Osteoblast (primary cell): ENCODE measurements at places on chromosomes 7 and 10. TPM values are rescaled to one million over a fixed set of nuclear protein-coding genes. Genes with fewer than 3 reads are reported as not detected.
A peak's percentile ranks its signal among the peaks of the same experiment; 100 is the strongest.

GRCh38 chr7:158957510-158957906 is 101.2 kb downstream of the DYNC2I1 start:
- no peaks in the 10 kb centered on the region for H3K4me1 ChIP-seq
- no peak for DNase-seq
- peaks cover 32% of the 10 kb centered on the region for H3K27me3 ChIP-seq
- no peak overlapping the region for H3K27ac ChIP-seq
- H3K4me3 ChIP-seq = no peak overlapping the region
- no peaks in the 10 kb centered on the region for H3K36me3 ChIP-seq

GRCh38 chr10:12158111-12158510 is 28.6 kb downstream of the SEC61A2 start:
- H3K36me3 ChIP-seq = peaks cover 43% of the 10 kb centered on the region
- H3K4me1 ChIP-seq = no peaks in the 10 kb centered on the region
- no peak overlapping the region for H3K27ac ChIP-seq
- no peak for DNase-seq
- no peaks in the 10 kb centered on the region for H3K27me3 ChIP-seq
- H3K4me3 ChIP-seq = no peak overlapping the region

GRCh38 chr10:62186999-62187675 is 81.5 kb downstream of the RTKN2 start:
- H3K27me3 ChIP-seq = no peaks in the 10 kb centered on the region
- H3K27ac ChIP-seq = no peak overlapping the region
- no peak for DNase-seq
- H3K4me3 ChIP-seq = no peak overlapping the region
- peaks cover 5% of the 10 kb centered on the region for H3K4me1 ChIP-seq

DNA sequence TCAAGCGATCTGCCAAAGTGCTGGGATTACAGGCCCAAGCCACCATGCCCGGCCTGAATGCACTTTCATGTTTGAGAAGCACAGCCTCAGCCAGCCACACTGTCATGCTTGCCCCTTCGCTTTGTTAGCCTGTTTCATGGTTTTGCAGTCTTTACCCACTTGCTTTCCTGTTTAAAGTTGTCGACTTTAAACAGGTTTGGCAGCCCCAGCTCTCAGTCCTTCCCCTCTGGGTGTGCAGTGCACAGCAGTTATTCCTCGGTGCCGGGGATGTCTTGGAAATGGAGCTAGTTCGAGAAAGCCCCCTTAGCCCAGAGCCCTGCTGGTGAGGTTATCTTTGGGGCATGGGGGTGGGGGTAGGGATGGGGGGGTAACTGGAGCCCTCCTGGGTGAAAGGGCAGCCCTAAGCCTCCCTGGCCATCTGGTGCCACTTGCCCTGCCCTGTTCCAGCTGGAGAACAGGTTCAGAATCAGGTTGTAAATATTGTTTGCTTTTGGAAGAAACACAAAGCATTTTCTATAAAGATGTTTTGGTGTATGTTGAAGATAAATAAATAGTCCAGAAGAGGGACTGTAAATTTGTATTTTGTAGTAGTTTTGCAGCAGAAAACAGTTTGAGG is 14.8 kb downstream of the TSPAN14 start:
- peaks cover 35% of the 10 kb centered on the region for H3K4me1 ChIP-seq
- no peak overlapping the region for H3K4me3 ChIP-seq
- no peak for DNase-seq
- peaks cover 4% of the 10 kb centered on the region for H3K36me3 ChIP-seq
- H3K27me3 ChIP-seq = no peaks in the 10 kb centered on the region

DNA sequence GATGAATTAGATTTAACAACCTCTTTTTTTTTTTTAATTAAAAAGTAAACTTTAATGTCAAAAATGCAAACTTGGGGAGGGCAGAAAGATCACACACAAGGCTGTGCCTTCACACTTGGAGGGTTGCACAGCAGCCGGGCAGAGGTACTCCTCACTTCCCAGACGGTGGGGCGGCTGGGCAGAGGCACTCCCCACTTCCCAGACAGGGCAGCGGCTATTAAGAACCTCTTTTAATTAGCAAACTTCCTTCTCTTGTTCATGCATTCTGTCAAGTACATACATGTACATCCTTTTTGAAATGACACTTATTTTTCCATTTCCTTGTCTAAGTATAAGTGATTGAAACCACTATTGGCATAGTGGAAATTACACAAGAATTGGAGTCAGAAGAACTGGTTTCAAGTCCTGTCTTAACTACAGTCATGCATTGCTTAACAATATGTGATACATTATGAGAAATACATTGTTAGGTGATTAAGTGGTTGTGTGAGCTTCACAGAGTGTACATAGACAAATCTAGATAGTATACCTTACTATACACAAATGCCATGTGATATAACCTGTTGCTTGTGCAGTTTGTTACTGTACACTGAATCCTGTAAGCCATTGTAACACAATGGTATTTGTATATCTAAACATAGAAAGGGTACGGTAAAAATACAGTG is 26.5 kb downstream of the BTRC start:
- no peak for DNase-seq
- H3K27ac ChIP-seq = no peak overlapping the region
- H3K36me3 ChIP-seq = no peaks in the 10 kb centered on the region
- H3K4me3 ChIP-seq = no peak overlapping the region
- no peaks in the 10 kb centered on the region for H3K27me3 ChIP-seq

GRCh38 chr7:82594665-82595064 is 151.1 kb upstream of the CACNA2D1 start:
- H3K36me3 ChIP-seq = no peaks in the 10 kb centered on the region
- DNase-seq = no peak
- no peaks in the 10 kb centered on the region for H3K27me3 ChIP-seq
- no peak overlapping the region for H3K27ac ChIP-seq
- peaks cover 15% of the 10 kb centered on the region for H3K4me1 ChIP-seq

- peaks cover 16% of the 10 kb centered on the region for H3K4me1 ChIP-seq
- DNase-seq = no peak
- H3K36me3 ChIP-seq = peaks cover 3% of the 10 kb centered on the region
- no peaks in the 10 kb centered on the region for H3K27me3 ChIP-seq
Observed at GRCh38 chr7:128000854-128001265, 30.4 kb downstream of the LRRC4 start.

DNA sequence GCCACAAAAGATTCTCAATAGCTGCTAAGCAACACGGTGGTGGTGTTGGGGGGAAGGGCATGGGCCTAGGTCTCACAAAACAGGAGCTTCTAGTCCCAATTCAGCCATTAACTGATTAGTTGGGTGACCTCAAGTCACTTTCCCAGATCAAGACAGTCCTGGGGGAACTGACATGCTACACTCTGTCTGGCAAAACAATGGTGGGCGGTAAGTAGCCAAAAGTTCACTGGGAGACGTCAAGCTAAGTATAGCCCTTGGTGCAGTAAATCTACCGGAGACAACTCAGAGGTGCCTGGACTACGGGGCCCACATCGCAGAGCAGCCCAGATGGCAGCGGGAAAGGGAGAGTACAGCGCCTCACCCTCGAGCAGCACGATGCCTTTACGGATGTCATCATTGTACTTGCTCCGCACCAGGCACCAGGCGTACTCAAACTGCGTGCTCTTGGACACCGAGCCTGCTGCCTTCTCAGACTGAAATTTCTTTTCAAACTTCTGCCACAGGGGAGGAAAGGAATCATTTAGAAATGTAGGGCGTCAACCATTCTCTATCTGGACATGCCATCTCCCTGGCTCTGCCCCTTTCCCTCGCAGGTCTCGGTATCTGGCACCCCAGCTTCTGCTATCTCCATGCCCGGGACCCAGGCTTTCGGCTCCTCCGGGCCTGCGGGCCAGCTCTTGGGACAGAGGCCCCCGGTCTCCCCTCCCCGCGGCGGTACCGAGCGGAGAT is 1.1 kb downstream of the FIS1 start:
- peaks cover 26% of the 10 kb centered on the region for H3K36me3 ChIP-seq
- peak overlapping the region; percentile 99 for H3K4me3 ChIP-seq
- no peaks in the 10 kb centered on the region for H3K27me3 ChIP-seq

DNA sequence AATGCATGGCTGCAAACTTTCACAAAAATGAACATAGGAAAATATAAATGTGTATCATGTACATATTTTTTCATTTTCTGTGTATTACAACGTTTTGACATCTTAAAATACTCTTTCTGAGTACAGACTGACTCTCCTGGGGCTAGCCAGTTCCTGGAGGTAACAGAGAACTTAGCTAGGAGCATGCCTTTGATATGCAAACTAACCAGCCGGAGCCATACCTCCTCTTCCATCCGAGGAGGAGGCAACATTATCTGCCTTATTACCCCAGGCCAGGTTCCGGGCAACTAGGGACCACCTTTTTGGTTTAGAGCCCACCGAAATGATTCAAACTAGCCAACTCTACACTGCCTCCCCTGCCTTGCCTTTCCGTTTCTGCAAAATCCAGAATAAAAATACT is 33.7 kb upstream of the HECW1 start:
- no peak overlapping the region for H3K27ac ChIP-seq
- peaks cover 6% of the 10 kb centered on the region for H3K27me3 ChIP-seq
- no peak overlapping the region for H3K4me3 ChIP-seq
- no peak for DNase-seq
- no peaks in the 10 kb centered on the region for H3K36me3 ChIP-seq

- H3K4me3 ChIP-seq = no peak overlapping the region
- H3K27me3 ChIP-seq = peaks cover 2% of the 10 kb centered on the region
Observed at GRCh38 chr10:78357141-78358063, 323.7 kb downstream of the RPS24 start.

GRCh38 chr7:129952653-129953560 is at the start of gene UBE2H:
Gene UBE2H, minus strand, starts transcription at chr7:129952960. Its CDS starts 405 bp downstream, at chr7:129952555.
- no peaks in the 10 kb centered on the region for H3K36me3 ChIP-seq
- peak within 1 kb of the TSS; percentile 90 for H3K4me3 ChIP-seq
- DNase-seq = peak; percentile 98
- peak within 1 kb of the TSS; percentile 87 for H3K27ac ChIP-seq
- peaks cover 33% of the 10 kb centered on the region for H3K4me1 ChIP-seq
- H3K27me3 ChIP-seq = no peaks in the 10 kb centered on the region

DNA sequence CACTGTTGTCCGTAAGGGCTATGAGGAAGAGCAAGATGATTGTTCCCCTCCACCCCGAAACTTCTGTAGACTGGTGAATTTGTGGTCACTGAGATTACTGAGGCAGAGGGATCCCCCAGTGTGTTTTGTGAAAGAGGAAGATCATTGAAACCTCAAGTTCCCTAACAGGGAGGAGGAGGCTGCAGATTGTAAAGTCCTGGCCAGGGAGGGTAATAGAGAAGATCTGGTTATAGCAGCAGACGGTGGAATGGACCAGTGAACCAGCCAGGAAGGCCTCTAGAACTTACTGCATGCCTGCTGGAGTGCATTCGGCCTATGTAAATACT is 31.1 kb downstream of the LMTK2 start:
- no peaks in the 10 kb centered on the region for H3K27me3 ChIP-seq
- H3K36me3 ChIP-seq = peaks cover 3% of the 10 kb centered on the region
- peaks cover 7% of the 10 kb centered on the region for H3K4me1 ChIP-seq
- no peak for DNase-seq
- H3K4me3 ChIP-seq = no peak overlapping the region

DNA sequence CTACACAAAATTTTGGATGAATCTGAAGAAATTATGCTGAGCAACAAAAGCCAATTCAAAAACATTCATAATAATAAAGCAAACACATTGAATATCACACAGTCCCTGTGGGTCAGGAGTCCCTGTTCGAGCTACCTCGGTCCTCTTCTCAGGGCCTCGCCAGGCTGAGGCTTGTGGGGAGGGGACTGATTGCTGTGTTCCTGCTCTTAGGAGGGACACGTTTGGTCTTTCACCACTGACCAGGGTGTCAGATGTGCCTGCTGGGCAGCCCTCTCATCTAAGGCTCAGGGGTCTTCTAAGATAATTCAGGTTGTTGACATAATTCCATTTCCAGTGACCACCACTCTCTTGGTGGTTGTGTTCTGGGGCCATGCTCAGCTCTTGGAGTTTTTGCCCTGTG is 233.8 kb upstream of the PPP2R2D start:
- no peaks in the 10 kb centered on the region for H3K36me3 ChIP-seq
- no peaks in the 10 kb centered on the region for H3K4me1 ChIP-seq
- DNase-seq = no peak
- H3K27me3 ChIP-seq = no peaks in the 10 kb centered on the region
- H3K27ac ChIP-seq = no peak overlapping the region
- no peak overlapping the region for H3K4me3 ChIP-seq

- no peak overlapping the region for H3K27ac ChIP-seq
- no peaks in the 10 kb centered on the region for H3K27me3 ChIP-seq
- peaks cover 19% of the 10 kb centered on the region for H3K4me1 ChIP-seq
- no peaks in the 10 kb centered on the region for H3K36me3 ChIP-seq
Observed at GRCh38 chr7:70634071-70634470, 497.9 kb upstream of the GALNT17 start.

DNA sequence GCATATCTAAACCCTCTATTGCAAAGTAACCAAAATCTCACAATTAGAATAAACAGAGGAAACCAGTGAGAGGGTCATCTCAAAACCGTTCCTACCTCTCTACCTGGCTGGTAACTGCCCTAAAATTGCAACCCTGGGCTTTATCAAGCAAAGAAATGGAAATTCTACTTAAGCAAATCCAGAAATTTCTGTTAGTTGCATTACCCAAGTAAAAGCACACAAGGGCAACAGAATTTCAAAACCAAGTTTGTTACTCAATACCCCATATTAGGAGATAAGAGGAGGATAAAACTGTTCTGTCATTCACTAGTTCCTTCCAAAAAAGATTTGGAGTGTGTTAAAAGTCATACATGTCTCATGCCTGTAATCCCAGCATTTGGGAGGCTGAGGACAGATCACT is 195.3 kb downstream of the FAM107B start:
- H3K27ac ChIP-seq = peak overlapping the region; percentile 54
- H3K4me1 ChIP-seq = peaks cover 16% of the 10 kb centered on the region
- no peaks in the 10 kb centered on the region for H3K27me3 ChIP-seq

- peaks cover 3% of the 10 kb centered on the region for H3K4me1 ChIP-seq
- H3K36me3 ChIP-seq = no peaks in the 10 kb centered on the region
- H3K4me3 ChIP-seq = no peak overlapping the region
- no peak overlapping the region for H3K27ac ChIP-seq
Observed at GRCh38 chr7:112743811-112744210, 46.4 kb downstream of the TMEM168 start.

Gene ZMIZ1
- total RNA-seq = 40.9 and 50.4 TPM in 2 replicates

Gene AASS
- 24.8 and 26.4 TPM in 2 replicates for total RNA-seq

Gene PSPH
- total RNA-seq = 45.4 and 49.9 TPM in 2 replicates

Gene UCMA
- total RNA-seq = not detected in 2 replicates

Gene TES
- total RNA-seq = 99.2 and 124 TPM in 2 replicates

Gene PDK4
- 0.36 and 0.59 TPM in 2 replicates for total RNA-seq

Gene ADCYAP1R1
- total RNA-seq = not detected in 2 replicates

Gene ZNF365
- total RNA-seq = 9.1 and 9.8 TPM in 2 replicates

Gene NPTX2
- 1.1 and 2.4 TPM in 2 replicates for total RNA-seq

Gene ACTL6B
- not detected in 2 replicates for total RNA-seq

Gene PRXL2A
- 5.1 and 5.9 TPM in 2 replicates for total RNA-seq

Gene TMEM225B
- total RNA-seq = 0.29 and 0.72 TPM in 2 replicates
